ENCODE measurements at places on chromosomes 2 and 18.

DNA sequence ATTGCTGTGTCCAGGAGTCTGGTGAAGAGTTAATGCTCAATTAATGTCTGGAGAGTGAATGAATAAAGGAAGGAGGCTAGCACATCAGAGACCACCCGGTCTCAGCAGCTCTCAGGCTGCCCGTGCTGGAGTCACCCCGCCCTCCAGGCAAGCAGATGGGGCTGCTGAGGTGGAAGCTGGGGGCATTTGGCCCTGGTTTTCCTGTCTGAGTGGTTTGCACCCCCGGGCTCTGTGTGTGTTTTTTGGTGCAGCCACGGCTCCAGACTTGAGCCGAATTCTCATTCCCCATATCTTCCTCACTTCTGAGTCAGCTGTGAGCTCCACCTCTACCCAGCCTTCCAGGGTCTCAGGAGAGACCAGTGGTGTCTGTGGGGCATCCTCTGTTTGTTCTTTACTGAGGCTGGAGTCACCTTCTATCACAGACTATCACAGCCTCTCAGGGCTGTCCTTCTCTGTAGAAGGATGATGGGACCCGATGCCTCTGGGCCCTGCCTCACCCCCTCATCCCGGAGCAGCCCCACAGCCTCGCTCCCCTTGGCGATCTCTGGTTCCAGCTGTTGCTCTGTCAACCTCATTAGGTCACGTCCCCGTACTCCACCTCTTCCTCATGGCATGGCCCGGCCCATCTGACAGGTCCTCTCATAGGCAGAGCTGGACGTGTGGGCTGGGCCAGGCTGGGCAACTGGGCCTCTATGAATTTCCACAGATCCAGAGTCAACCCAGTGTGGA lies 60.8 kb downstream of the HS1BP3 start:
- DNase-seq: no peak

DNA sequence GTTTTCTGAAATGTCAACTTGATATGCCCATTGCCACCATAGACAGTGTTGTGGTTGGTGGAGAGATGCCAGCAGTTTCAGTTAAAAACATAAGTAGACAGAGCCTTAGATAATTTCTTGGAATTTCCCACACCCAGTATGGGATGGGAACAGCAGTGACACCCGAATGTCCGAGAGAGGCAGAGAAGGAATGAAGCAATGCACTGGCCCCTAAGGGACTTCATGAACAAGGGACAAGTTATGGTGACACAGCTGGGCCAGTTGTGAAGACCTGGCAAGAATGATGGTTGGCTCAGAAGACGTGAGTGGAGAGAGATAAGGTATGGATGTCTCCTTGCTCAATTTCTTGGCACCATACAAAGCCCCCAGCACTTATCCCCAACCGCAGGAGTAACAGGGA lies 165.2 kb upstream of the APCDD1 start:
- no peak for DNase-seq

DNA sequence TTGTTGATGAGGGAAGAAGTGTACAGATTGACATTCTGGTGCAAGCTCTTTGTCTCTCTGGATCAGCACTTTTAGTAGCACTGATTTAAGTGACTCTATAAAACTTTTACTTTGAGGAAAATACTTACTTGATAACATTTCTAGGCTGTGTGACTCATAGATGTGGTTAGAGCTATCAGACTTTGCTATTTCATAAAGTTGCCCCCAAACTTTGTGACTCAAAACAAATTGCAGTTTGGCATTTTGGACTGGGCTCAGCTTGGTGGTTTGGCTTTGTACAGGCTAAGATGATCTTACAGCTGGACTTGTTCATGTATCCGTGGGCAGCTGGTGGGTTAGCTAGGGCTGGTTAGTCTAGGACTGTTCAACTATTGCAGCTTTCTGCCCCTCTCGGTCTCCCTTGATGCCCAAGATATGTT lies 42.1 kb upstream of the GLS start:
- DNase-seq: no peak

- DNase-seq: no peak
Measured at GRCh38 chr2:206790311-206790935, 25.0 kb downstream of the FASTKD2 start.

DNA sequence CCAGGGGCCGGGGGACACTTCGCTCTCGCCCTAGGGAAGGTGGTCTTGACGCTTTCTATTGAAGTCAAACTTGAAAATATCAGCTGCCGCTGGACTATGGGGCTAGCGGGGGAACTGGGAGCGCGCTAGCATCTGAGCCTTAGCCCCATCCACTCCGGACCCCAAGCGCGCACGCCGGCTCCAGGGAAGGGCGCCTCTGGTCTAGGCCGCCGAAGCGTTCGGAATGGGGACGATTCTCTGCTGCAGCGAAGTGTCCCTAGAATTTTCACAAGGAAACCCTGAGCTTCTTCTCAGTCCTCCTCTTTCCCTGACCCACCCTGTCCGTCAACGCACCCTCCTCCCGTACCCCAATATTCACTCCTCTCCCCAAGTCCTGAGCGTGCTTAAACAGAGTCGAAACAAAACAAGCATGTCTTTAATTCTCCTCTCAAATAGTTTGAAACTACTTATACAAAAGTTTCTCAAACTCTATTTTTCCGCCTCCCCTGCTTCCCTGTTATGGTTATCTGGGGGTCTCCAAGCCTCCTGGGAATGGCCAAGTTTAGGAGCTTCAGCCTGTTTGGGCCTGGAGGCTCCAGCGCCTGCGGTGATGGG lies 5.0 kb downstream of the RAX start:
- no peak for DNase-seq

- DNase-seq: no peak
Measured at GRCh38 chr2:144621266-144621665, 101.3 kb upstream of the ZEB2 start.

DNA sequence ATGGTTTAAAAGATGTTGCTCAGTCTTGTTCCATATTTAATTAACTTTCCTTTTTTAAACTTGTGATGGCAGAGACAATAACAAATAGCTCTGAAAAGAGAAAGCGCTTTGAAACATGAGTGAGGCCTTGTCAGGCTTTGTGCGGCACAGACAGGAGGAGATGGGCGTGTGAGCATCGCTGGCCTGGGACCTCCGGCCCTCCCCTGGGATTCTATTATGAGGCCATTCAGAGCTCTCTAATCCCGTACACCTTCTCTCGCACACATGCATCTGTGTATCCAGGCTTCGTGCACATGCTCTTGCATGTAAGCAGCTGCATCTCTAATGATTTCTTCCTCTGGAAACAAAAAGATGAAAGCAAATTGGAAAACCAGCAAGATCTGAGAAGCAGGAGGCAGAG lies 313.7 kb downstream of the ZNF521 start:
- no peak for DNase-seq

GRCh38 chr18:54822872-54823845 lies 5.1 kb upstream of the RAB27B start:
- no peak for DNase-seq

All from GM12878 (cell line).